ENCODE measurements at places on chromosomes 5 and 9.

- no peak for DNase-seq
Measured at GRCh38 chr9:29822458-29822857, 2249.2 kb upstream of the C9orf72 start.

DNA sequence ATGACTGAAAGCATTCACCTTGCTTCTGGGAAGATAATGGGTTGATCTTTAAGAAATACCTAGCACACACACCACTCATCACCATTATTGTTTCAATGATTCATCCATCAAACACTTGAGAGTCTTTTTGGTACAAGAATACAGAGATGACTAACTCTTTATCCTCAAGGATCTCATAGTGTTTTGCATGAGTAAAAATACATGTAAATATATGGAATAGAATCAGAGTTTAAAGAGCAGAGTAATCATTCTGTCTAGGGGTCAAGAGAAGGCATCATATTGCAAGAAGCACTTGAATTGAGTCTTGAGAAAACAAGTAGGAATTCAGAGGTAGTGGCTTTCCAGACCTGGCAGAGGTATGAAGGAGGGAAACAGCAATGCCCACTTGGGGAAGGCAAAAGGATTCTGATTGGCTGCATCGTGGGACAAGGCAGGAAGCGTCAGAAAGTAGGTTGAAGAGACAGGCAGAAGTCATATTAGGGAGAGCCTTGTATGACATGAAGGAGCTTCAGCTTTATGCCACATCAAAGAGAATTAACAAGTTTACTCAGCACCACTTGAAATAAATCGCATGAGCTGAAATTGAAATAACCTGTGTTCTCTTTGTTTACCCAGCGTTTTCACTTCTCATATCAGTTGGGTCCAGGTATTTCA, 542.5 kb downstream of the TLE1 start:
- no peak for DNase-seq

DNA sequence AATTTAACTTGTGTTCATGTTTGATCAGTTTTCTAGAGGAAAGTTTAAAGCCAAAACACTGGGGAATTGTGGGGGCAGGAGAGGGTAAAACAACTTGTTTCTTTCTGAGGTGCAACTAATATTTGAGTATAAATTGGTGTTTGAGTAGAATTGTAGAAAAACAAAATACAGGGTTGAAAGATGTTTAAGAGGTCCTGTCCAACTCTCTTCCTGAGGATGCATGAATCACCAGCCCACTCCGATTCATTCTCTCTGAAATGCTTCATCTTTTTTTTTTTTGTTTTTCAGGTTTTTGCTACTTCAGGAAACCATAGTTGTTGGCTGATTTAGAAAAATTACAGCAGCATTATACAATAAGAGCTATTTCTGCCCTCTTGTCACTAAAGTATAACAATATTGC, 42.4 kb upstream of the TMC1 start:
- no peak for DNase-seq

DNA sequence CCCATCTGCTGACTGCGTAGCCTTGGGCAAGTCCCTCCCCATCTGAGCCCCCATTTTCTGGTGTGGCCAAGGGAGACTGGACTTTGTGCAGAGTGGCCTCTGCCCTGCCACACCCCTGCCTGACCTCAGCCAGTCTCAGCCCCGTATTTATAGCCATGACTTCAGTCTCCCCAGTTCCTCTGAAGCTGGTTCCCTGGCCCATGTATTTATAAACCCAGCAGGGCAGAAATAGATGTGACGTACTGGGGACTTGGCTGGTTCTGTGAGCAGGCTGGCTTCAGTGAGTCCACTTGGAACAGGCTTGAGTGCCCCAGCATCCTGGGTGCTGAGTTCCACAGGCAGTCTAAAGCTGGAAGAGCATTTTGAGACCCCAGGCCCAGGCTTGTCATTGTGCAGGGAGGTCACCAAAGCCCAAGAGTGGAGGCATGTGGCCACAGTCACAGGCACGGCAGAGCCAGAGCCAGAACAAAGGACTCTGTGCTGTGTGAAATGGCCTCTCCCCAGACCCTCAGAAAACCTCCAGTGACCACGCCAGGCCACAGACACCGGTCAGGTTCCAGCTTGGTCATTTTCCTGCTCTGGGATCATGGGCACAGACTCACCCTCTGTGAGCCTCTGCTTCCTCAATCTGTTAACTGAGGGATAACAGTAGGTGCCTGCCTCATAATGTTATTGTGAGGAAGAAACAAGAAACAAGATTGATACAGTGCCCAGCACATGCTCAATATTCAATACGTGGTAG, 30.4 kb upstream of the SYNPO start:
- DNase-seq: no peak

- no peak for DNase-seq
Measured at GRCh38 chr9:124688238-124688904, 82.7 kb downstream of the NR6A1 start.

- no peak for DNase-seq
Measured at GRCh38 chr5:141646026-141646425, 5.2 kb downstream of the FCHSD1 start.

DNA sequence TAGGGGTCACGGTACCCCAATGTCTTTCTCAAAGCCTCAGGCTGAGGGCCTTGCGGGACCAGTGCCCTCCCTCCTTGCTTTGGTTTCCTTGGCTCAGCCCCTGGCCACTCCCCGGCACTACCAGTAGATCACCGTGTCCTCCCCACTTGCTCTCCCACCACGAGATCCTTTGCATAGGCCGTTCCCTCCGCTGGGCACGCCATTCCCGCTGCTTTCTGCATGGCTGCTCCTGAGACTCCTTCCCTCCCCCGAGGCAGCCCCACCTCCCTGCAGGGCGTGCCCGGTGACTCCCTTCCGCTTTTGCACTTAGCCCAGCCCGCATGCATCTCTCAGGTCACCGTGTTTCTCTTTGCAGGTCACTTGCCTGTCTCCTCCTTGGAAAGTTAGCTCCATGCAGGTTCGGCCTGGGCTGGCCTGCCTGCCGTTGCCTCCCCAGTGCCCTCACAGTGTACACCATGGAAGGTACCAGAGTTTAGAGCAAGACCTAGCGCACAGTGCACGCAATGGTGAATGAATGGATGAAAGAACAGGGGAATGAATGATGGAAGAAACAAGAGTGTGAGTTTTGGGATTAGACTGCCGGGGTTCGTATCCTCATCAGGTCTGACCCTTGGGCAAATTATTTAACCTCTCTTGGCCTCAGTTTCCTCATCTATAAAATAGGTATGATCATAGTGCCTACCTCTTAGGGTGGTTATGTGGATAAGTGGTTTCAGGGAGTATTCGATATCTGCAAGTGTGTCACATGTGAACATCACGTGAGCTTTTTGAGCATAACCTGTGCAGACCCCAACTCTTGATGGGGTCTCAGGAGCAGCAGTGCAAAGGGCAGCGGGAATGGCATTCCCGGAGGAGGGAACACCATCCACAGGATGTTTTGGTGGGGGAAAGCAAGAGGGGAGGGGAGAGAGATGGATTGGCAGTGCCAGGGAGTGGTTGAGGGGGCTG, 214.3 kb downstream of the C9orf50 start:
- no peak for DNase-seq

DNA sequence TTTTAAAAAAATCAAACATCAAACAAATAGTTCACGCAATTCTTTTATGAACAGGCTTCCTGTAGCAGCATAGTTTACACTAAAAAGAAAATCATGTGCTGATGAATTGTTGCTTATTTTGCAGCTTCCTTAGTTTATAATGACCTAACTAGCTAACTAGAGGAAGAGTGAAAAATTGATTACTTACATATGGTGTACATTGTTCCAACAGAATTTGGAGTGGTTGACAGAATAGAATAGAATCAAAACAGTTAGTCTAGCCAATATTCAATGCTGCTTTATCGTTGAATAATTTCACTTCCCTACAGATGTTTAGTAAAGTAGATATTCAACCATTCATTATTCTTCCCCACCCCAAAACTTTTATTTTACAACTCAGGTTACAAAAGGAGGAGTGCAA, 4.2 kb downstream of the NMUR2 start:
- no peak for DNase-seq

DNA sequence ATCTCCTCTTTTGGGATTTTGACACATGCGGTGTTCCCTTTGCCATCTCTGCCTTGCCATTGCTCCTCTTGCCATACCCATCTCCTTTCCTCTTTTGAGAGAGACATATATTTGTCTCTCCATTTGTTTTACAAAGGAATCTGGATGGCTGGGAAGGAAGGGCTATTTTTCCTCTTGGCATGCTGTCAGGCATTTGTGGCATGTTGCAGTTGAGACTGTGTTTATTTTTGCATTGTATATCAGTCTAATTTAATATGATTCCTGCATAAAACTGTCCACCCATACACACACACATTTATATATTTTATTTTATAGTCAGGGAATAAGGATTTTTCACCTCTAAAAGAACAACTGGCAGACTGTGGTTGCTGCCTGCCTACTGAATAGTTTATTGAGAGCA, 1105.8 kb upstream of the SEMA6A start:
- DNase-seq: no peak

- DNase-seq: no peak
Measured at GRCh38 chr5:135887881-135888614, 7.6 kb downstream of the IL9 start.

GRCh38 chr5:60056191-60056590, 162.7 kb upstream of the PDE4D start:
- no peak for DNase-seq

DNA sequence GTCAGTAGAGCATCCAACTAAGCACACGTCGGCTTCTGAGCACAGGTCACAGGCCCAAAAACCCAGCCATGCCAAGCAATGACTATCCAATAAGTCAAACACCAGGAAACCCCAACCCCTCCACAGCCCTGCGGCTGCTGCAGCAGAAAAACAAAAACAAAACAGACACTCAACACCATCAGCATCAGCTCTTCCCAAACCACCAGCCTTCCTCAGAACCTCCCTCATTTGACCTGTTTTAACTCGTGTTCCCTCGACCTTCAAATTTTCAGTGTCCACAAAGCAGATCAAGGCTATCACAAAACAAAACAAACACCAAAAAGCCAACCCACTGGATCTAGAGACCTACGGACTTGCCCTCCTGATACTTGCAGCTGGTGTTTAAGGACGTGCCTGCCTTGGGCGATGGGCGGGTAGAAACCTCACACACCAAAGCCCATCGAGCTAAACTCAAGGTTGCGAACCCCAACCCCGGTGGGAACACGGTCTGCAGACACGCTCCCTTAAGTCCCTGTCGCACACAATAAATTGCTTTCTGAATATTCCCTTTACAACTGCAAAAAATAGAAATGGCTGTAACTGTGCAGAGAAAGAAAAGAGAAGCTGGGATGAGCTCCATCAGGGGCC, 247.1 kb upstream of the ANKRD55 start:
- DNase-seq: peak; percentile 33

DNA sequence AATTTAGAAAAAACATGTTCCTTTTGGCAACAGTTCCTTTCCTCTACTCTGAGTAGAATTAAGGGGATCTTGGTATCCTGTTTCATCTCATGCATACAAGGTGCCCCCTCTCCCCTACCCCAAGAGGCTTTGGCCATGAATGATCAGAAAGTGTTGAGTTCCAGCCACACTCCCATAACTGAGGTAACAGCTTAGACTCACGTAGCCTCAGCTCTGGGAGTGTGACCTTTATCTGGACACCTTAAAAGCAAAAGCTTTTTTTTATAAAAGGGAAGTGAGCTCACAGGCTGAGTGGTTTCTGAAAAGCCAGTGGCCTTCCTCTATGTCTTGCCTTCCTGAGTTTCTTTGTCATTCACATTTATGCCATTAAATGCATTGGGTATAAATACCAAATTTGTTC, 900 bp upstream of the HAVCR2 start:
- DNase-seq: no peak

GRCh38 chr5:69007726-69008368, 86.0 kb upstream of the SLC30A5 start:
- peak; percentile 51 for DNase-seq

DNA sequence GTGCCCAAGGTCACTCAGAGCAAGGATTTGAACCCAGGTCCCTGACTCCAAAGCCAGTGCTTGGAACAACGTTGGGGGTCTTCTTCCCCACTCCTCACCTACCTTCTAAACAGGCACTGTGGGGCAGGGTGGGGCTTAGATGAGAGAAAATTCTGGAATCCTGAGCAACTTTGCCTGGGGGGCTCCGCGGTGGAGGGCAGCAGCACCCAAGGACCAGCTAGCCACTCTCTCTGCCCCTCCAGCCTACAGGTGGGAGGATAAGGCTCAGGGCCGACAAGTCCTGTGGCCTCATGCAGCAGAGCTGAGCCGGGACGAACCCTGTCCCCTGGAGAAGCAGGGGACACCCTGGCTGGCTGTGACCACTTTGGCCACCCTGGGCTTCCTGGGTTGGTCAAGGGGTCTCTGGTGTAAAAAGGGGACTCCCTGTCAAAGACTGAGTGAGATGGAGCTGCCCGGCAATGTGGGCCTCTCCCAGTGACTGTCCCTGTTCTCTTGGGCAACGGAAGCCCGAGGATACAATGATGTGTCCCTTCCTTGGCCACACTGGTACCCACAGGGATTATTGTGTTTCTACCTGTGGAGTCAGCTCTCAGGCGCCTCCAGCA, 26.5 kb downstream of the CEL start:
- DNase-seq: no peak

DNA sequence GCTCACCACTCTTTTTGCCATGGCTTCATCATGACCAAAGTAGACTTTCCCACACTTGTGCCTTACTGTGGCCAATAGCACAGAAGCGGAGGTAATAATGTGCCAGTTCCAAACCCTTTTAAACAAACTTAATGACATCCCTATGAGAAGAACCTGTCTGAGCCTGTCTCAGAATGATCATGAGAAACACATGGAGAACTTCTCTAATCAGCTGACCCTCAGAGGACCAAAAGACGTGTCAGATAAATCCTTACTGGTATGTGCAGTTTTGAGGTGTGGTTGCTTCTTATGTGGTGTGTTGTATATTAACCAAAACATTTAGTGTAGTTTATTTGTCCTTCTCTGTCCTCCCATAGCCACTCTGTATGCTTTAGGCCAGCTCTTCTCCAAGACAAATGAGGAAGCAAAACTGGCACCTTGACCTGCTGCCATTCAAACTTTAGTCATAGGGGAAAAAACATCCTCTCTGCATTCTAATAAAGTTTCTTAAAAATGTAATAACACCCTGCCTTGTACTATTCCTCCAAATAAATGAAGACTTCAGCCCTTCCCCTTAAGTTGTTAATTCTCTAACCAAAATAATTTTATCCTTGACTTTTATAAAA, 168.9 kb downstream of the MUSK start:
- no peak for DNase-seq

DNA sequence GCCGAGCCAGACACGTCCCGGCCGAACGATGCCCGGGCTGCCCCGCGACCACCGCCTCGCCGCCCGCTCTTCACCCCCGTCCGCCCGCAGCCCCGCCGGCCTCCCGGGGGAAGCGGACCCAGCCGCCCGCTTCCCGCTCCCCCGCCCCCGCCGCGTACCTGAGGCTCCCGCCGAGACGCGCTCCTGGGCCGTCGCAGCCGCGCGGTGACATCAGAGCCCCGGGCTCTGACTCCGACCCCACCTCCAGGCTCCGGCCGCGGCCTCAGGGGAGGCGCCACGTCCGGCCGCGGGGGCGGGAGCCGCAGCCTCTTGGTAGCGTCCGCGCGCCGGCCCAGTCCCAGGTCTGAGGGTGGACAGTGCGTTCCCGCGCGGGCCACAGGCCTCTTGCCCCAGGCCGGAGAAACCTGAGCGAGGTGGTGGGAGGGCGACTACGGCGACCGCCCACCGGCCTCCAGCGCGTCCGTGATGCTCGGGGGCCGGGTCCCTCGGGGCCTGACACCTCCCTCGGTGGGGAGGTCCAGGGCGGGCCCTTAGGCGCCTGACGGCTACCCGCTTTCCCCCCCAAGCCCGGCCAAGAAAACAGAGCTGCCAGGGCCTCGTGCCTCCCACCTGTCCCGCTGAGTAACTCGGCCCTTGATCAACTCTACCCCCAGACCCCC, at the start of gene SHROOM1:
TSS of gene SHROOM1 (minus strand) at position 212 of the 659 bp plus-strand sequence. CDS start 4,507 bp downstream, outside the sequence.
- no peak for DNase-seq

GRCh38 chr5:72472666-72473422, 34.4 kb downstream of the ZNF366 start:
- DNase-seq: no peak
